ENCODE measurements at places on chromosomes 5 and 9. TPM values are rescaled to one million over a fixed set of nuclear protein-coding genes. Genes with fewer than 3 reads are reported as not detected.

Gene TRMT10B
- 3.7 TPM for total RNA-seq

Gene PCDHGB2
- total RNA-seq = 6.8 TPM

Gene ANKRD34B
- not detected for total RNA-seq

Gene MRNIP
- total RNA-seq = 12.2 TPM

Gene C5orf46
- not detected for total RNA-seq

Gene HSD17B3
- not detected for total RNA-seq

Gene KLF4
- total RNA-seq = 27.7 TPM

Gene LCN1
- not detected for total RNA-seq

Gene BHMT2
- total RNA-seq = 14.9 TPM

Measured in articular chondrocyte of knee joint (primary cell).